ENCODE measurements at places on chromosomes 4 and X.

- DNase-seq: no peak
These were observed 253.2 kb downstream of the SPRY1 start for GRCh38 chr4:123649645-123650391.

- DNase-seq: no peak
These were observed 24.3 kb downstream of the RS1 start for GRCh38 chrX:18647621-18648020.

GRCh38 chr4:111399623-111400022 lies 745.6 kb upstream of the FAM241A start:
- DNase-seq: no peak

GRCh38 chr4:6109842-6110560 lies 90.3 kb downstream of the JAKMIP1 start:
- DNase-seq: no peak

DNA sequence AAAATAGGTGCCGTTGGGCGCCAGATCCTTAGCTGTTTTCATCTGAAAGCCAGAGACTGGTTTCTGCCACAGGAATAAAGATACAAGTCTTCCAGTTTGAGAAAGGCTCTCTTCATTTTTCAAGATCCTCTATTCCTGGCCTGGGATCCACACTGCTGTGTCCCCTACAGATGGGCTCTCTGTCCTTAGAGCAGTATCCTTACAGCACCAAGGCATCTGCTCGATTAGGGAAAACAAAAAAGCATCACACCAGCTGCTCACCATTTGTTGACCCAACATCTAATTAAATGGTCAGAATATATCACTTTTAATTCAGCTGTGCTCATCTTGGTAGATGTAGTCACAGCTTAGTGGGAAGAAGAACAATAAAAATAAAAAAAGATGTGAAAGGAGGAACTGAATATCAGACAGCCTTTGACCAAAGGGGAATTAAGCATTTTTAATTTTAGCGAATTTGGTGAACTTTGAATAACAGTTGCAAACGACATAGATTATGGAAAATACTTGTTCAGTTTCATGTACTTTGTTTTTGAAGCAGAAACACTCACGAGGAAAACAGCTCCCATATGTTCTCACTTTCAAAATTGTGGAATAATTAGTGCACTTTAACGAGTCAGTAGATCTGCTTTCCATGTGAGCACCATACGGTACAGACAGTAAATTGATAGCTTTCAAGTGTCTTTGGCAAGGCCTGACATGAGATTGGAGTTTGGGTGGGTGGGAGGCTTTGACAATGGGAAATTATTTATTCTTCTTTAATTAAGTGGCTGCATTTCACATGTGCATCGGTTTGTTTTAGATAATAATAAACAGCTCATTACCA lies 148.4 kb upstream of the CLNK start:
- no peak for DNase-seq

DNA sequence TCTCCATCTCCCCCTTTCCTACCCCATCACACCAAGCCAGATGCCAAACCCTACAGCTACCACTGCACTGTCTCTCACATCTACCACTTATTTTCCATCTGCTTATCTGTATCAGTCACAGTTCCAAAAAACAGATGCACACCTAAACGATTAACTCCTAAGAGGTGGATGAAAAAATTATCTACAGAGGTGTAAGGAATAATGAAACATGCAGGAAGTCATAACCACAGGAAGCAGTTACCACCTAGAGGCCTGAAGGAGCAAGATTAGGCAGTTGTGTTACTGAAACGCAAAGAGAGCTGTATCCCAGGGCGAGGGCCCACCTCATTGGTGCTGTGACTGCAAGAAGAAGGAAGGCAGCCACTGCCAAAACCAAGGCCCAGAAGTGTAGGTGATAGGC lies 87.8 kb upstream of the FAM241A start:
- no peak for DNase-seq

- DNase-seq: no peak
These were observed 48.4 kb downstream of the BCORL1 start for GRCh38 chrX:130030826-130031225.

DNA sequence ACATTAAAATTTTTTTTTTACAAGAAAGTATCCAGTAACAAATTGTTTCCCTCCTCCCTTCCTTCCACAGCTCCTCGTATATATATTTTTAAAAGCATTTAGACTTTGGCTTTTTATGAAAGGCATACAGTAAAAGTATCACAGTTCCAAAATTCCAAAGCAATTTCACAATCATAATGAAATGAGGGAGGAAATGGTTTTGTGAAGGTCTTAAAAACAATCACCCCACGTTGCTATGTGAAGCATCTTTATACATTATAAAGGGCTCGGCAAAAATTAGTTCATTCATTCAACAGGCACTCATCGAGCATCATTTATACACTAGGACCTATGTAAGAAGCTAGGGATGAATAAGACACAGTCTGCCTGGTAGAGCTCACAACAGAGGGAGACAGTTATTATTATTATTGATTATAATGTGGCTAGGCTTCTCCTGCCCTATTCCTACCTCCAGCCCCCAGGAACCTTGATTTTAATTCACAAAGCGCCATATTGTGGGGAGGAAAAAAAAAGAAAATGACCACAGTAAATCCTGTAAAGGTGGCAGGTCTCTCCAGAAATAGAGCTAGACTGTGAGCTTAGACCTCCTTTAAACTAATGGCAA lies 239.9 kb downstream of the MAML3 start:
- no peak for DNase-seq

DNA sequence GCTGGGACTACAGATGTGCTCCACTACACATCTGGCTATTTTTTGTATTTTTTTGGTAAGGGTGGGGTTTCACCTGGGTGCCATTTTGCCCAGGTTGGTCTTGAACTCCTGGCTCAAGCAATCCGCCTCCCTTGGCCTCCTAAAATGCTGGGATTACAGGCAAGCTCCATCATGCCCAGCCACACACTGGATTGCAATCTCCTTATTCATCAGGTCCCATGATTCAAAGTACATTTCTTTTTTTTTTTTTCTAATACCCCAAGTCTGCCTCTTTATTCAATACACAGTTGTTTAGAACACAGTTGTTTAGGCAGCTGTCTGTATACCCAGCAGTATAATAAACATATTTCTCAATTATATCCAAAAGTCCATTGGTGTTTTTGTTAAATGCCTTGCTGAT lies 130.3 kb upstream of the ARSJ start:
- DNase-seq: no peak

GRCh38 chr4:185735866-185736400 lies 76.1 kb downstream of the SORBS2 start:
- no peak for DNase-seq

GRCh38 chrX:41482154-41482850 lies 35.2 kb downstream of the NYX start:
- DNase-seq: no peak

GRCh38 chr4:17780501-17781299 lies 721 bp downstream of the FAM184B start:
- no peak for DNase-seq

GRCh38 chr4:77734928-77735327 lies 84.2 kb downstream of the CNOT6L start:
- DNase-seq: no peak

- no peak for DNase-seq
These were observed 516.5 kb upstream of the CNKSR2 start for GRCh38 chrX:20857746-20858145.

GRCh38 chr4:108683479-108683878 lies 33.1 kb downstream of the OSTC start:
- DNase-seq: no peak

- DNase-seq: no peak
These were observed 67.8 kb downstream of the ZNF674 start for GRCh38 chrX:46477435-46477834.

DNA sequence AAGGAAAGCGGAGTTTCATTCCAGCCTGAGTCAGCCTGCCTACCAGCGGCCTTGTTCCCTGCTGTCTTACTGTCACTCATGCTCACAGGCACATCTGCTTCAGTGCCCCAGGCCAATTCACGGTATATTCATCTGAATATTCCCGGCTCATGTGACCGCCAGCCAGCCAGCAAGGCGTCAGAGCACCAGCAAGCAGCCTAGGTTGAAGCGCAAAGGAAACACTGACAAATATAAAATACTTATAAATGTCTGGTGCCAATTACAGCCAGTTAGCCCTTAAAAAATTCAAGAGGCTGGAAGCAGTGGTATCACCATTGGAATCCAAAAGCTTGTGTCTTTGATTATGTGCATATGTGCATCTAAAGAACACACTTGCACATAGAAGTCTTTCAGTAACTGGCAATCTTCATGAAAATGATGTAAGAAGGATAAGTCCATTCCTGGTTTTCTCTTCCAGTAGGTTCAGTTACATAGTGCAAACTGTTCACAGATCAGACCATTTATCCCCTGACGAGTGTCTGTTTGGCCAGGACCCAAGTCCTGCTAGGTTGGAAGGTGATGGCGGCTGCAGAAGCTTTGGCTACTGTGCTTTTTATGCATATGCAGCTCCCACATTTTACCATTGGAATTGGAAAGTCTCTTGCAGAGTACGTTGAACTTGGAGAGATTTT lies 61.3 kb downstream of the LUZP4 start:
- no peak for DNase-seq

- no peak for DNase-seq
These were observed 615.3 kb upstream of the SLIT2 start for GRCh38 chr4:19636451-19636850.

DNA sequence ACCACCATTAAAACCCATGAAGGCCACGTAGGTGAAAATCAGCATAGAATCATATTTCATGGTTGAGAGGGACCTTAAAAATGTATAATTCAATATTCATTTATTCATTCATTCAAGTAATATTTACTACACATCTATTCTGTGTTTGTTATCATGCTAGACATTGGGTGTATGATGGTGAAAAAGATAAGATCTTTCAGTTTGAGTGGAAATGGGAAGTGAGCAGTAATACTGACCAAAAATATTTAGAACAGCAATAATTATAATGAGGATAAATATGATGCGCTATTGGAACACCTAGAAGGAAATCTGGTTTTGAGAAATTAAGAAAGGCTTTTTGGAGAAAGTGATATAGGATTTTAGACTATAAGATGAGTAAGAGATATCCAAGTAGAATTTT lies 28.0 kb downstream of the DKK2 start:
- no peak for DNase-seq

DNA sequence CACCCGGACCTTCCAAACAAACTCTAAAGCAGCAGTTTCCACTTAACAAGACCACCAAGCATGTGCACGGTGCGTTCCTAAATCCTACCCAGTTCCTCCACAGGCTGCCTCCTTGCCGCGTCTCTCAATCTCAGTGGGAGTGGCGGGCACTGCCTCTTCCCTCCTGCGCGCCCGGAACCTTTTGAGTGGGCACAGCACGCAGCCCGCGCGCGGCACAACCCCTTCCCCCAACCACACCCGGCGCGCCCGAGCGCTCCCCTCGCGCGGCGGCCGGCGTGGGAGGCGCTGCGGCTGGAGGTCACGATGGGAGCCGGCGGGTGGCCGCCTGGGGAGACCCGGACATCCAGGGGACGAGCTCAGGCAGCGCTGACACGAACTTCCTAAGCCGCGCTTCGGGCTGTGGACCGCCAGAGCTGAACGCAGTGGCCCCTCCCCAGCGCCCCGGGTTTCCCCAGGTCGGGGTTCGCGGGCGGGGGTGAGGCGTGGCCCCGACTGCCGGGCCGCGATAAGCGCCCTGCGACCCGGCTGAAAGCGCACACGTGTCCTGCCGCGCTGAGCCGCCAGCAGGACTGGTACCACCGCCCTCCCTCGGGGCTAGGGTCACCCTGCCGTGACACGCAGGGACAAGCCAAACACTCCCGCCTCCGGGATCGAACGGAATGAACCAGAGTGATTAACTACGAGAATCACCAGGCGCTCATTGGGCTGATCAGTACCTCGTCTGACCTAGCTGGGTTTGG lies at the start of gene ABCG2:
ABCG2 (minus strand) TSS at position 151 of the 740 bp plus-strand sequence. CDS start 18,644 bp downstream, outside the sequence.
- no peak for DNase-seq

GRCh38 chr4:108143515-108143914 lies 25.2 kb downstream of the LEF1 start:
- DNase-seq: no peak

GRCh38 chr4:15457406-15458201 lies 12.1 kb upstream of the CC2D2A start:
- DNase-seq: no peak

- no peak for DNase-seq
These were observed 136.6 kb upstream of the SPRY1 start for GRCh38 chr4:123259676-123260646.

- no peak for DNase-seq
These were observed 498.4 kb downstream of the PDGFC start for GRCh38 chr4:156473151-156473550.

- DNase-seq: no peak
These were observed 2.5 kb upstream of the USP27X start for GRCh38 chrX:49876750-49877149.

- no peak for DNase-seq
These were observed 257.8 kb downstream of the FAT4 start for GRCh38 chr4:125572601-125573000.

DNA sequence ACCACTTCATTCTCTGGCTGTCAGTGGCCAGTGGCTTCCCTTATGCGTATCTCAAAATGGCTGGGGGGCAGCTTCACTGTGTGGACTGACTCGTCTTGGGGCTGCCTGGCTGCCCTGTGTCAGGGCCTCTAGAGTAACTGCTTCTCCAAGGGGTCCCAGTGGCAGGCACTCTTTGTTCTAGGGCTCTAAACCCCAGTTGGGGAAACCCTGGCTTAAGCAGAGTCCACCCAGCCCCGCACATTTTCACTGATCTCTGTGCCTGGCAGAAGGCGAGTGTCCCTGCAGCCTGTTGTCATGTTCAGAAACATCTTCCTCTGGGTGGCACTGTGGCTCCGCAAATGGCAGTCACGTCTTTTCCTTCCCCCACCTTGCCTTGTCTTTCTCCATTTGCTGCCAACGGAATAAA lies 59.7 kb downstream of the NBDY start:
- DNase-seq: peak; percentile 37

- DNase-seq: no peak
These were observed 236.7 kb downstream of the ASMT start for GRCh38 chrX:1851527-1851926.

DNA sequence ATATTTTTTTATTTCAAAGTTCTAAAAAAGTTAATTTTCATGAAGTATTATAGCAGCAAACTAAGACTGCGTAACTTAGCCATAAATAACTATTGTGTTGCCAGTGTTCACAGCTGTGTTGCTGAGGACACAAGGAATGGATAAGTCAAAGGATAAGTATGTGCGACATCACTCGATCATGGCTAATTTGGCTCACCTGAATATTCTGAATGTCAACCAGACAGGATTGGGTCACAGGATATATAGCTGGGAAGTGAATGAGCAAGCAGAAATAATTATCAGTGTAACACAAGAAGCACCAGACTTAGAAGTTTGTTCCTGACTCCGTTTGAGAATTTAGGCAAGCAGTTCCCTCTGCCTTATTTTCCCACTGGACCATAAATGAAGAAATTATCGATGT lies 33.9 kb downstream of the PRDM8 start:
- no peak for DNase-seq

GRCh38 chr4:152672206-152673092 lies 7.3 kb downstream of the TMEM154 start:
- no peak for DNase-seq

DNA sequence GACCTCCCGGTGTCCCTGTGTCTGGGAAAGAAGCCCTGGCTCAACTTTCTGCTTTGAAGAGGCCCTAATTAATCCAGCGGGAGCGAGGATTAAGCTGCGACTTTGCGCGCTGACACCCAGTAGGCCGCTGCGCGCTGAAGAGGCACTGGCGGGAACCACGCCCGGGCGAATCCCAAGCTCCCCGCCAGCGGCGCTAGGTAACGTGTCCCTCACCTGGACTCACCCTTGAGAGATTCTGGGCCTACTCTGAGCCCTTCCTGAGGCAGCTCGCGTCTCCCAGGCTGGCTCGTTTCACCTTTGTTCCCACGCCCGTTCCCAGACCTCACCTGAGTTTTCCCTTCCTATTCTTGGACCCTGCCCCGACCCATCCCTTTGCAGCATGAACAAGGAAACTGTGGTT lies 616 bp upstream of the KLHL34 start:
- DNase-seq: no peak
